Activated CD8-positive, alpha-beta memory T cell treated with anti-CD3 and anti-CD28 coated beads, Interleukin-2, amount 50 U/mL, for 4 hours (primary cell): ENCODE measurements at places on chromosomes 11 and 22.

GRCh38 chr22:23066200-23067022, 3.9 kb upstream of the GNAZ start:
- DNase-seq: peak; percentile 5

GRCh38 chr11:131841028-131841427, 470.6 kb downstream of the NTM start:
- no peak for DNase-seq

GRCh38 chr11:128036006-128036405, 551.4 kb downstream of the ETS1 start:
- no peak for DNase-seq

- DNase-seq: no peak
Measured at GRCh38 chr11:7520981-7521487, 7.2 kb downstream of the PPFIBP2 start.

GRCh38 chr11:116360221-116360941, 412.4 kb downstream of the BUD13 start:
- no peak for DNase-seq

GRCh38 chr11:78325274-78325781, 92.3 kb downstream of the GAB2 start:
- no peak for DNase-seq

DNA sequence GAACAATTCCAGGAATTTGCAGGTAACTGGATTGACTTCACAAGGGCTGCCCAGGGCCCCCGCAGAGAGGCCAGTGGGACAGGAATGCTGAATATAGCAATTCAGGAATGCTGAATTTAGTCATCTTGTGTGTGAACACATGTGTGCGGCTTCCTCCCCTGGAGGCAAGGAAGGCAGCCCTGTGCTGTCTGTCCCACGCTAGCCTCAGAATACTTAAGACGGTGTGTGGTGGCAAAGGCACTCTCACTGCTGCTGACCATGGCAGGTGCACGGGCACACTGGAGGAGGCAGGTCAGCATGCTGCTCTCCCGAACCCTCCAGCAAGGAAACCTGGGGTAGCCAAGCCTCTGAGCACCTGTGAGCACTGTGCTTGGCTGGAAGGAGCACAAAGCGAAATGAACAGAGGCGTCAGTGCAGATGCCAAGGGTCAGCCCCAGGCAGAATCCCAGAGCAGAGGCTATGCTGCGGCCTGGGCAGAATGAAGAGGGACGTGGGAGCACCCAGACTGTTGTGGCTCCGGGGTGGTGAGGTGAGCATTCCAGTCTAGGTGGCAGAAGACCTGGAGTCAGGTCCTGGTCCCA, 2.7 kb downstream of the GNAZ start:
- DNase-seq: no peak

- no peak for DNase-seq
Measured at GRCh38 chr22:20114506-20115475, 1.1 kb upstream of the RANBP1 start.

- DNase-seq: no peak
Measured at GRCh38 chr22:38631724-38632123, 24.5 kb downstream of the FAM227A start.
